ENCODE measurements at places on chromosomes 11 and 22.

DNA sequence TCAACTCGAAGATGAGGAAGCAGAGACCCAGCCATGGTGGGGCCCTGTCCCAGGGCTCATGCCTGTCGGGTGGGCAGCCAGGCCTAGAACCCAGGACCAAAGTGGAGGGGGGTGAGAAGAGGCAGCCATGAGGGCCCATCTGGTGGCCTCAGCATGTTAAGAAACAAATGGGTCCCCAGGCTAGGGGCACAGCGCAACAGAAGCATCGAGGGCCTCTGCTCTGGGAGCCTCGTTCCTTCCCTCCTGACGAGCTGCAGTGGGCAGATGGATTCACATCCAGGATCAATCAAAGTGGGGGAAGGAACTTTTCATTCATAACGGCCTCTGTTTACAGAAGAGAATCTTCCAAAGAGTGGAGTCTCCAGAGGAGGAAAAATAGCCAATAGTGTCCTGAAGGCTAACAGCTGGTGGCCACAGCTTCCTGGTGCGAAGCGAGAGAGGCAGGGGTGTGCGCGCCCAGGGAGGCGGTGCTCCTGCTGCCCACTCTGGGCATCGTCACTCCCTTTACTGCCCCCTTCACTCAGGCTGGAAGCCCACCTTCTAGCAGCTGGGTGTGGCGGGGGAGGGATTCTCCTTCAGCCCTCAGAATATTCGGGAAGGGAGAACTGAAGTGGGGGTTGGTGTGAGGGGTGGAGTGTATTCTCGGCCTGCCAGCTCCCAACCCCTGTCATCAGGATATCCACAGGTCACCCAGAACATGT is 4.3 kb downstream of the CBX7 start:
- DNase-seq, result no peak

GRCh38 chr11:118143661-118144185 is 8.9 kb downstream of the SCN4B start:
- no peak for DNase-seq

- DNase-seq, result no peak
Observed at GRCh38 chr22:41487037-41487935, 18.4 kb downstream of the ACO2 start.

DNA sequence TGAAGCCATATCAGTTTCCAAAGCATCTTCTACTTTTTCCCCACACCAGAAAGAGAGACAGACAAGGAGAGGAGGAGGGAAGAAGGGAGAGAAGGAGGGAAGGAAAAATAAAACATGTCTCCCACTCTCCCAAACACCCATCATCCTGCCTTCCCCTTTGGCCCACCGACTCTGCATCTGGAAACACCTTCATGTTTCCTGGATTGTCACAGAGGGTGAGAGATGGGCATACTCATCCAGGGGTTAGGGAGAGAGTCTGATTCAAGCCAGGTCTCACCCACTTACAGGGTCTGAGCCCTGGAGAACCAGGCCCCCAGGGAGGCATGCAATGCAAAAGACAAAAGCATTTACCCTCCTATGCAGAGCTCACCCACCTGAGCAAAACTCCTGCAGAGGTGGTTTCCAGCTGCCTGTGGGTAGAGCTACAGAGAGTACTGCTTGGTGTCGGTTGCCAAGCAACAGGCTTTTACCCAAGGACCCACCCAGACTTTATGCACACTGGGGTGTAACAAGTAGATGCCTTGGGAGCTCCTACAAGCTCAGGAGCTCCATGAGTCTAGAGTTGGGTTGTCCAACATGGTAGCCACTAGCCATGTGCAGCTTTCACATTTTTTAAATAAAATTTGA is 33.4 kb downstream of the MN1 start:
- DNase-seq, result no peak

DNA sequence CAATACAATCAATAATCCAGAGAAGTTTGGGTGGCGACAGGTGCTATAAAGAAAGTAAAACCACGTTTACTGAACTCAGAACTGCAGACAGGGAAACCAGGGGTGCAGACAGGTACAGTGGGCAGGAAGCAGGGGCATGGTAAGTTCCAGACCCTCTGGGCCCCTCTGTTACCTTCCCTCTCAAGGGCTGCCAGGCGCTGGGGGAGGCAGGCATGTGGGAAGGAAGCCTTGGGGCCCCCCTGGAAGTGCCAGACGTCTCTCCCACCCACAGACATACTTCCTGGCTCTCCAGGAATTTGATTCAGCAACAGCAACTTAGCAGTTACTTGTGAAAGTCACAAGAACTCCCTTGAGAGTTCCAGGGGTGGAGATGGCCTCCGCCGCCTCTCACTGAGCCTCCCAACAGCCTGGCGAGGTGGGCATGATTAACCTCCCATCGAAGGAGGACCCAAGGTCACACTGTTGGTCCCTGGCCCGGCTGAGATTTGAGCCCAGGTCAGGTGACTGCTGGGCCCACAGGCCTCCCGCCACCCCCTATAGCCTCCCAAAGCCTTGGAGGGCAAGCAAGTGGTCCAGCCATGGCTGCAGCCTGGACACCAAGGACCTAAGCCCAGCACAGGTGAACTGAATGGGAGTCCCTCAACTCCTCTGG is 14.1 kb upstream of the TSKU start:
- DNase-seq, result no peak

GRCh38 chr11:71454470-71455113 is 1.6 kb downstream of the NADSYN1 start:
- no peak for DNase-seq

- DNase-seq, result no peak
Observed at GRCh38 chr11:46359953-46360352, 12.7 kb downstream of the DGKZ start.

All from stimulated activated CD8-positive, alpha-beta memory T cell treated with anti-CD3 and anti-CD28 coated beads, Interleukin-7, amount 100 ng/mL, for 1 hour (primary cell).